GM12864 (cell line): ENCODE measurements at places on chromosomes 1 and 21.

- no peak for DNase-seq
These were observed 66.0 kb upstream of the TINAGL1 start for GRCh38 chr1:31510304-31510703.

DNA sequence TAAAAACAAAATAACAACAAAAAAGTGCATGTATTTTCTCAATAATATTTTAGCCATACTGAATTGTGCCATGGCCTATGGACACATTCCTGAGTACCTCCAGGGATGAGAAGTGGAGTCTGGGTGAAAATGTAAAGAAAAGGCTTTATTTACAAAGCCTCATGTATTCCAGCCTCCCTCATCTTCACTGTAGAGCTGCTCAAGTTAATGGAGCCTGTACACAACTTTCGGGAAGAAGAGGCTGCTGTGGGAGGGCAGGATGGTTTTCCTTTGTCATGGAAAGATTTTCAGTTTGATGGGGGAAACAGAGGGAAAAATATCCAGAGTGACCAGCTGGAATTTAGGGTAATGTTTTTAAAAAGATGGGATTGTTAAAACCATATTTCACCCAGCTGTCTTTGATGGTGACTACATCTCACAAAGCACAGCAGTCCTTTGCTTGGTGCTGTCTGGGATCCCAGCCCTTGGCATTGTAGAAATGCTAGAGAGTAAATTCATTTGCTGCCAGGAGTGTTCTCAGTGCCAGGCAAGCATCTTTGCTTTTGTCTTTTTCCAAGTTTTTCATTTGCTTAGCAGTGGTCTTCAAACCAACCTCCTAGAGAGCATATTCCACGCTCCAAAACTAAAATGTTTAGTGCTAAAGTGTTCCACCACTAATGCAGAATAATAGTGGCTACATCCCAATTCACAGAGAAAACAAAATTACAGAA lies 54.9 kb downstream of the DPT start:
- DNase-seq: no peak

DNA sequence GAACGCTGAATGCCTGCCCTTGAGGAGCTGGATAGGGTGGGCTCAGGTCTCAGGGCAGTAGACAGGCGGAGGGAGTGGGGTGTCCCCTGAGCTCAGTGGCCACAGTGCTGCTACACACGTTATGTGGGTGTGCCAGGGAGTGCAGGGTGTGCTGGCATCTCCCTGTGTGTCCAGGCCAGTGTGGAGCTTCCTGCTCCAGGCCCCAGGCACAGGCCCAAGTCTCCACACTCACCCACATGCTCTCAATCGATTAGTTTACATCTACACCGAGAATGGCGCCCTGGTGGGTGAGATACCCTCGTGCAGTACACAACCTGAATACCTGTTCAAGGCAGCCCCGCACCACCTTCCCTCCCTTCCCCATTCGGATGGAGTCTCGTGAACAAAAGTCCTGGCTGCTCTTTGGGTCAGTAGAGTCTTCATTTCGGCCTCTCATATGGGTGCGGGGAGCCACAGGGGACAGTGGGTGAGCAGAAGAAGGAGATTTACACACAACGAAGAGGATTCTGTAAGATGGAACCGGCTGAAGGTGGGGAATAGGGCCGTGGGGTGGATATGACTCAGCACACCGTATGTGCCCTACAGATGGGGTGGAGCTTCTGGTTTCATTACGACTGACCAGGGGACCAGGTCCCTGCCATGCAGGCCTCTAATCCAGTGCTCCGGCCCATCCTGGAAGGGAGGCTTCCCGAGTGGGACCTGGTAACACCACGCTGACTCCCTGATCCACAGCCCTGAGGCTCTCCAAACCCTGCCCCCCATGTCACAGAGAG lies 93.3 kb downstream of the SPSB1 start:
- DNase-seq: no peak

GRCh38 chr1:165965857-165966256 lies 138.4 kb downstream of the UCK2 start:
- DNase-seq: no peak

DNA sequence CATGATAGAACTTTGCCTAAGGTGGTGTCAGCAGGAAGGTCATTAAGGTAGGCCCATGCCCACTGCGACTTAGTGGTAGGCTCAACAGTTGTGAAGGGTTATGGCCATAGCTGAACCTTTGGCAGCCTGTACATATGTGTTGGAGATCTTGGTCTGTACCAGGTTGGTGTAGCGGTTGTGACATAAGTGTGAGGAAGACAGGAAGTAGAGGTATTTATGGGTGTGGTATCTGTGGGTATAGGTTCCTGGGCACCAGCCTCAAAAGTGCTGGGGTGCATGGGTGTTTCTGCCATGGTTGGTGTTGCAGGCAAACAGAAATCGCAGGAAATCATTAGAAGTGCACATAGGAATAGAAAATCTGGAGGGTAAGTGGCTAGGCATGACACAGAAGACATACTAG lies 18.6 kb upstream of the LRIF1 start:
- DNase-seq: no peak

DNA sequence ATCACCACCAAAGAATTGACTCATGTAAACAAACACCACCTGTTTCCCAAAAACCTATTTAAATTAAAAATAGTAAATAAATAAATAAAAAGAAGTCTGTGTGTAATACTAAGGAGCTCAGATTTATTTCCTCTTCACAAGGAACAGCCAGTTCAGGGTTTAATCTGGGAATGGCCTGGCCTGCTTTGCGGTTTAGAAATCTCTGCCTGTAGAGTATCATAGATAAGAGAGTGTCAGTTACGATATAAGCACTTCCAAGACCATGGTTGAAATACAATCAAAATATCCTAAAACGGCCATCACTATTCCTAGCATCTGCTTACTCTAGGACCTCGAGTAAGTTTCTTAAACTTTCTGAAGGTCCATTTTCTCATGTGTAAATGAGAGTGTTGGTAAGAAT lies 274.4 kb downstream of the PLPP3 start:
- no peak for DNase-seq

DNA sequence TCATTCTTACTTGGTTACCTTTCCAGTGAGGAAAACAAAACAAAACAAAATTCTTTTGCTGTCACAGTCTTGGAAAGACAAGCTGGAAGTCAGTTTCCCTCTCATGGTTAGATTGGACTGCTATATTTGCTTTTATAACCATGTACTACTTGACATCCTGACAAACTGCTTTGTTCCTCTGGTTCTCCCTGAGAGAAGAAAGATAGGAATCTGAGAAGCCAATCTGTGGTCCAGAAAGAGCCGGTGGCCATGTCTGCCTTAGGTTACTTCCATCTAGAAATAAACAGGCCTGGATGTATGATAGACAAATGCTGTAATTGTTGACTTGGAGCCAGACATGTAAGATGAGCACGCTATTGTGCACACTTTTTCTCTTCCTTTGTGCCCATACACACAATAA lies 330.0 kb downstream of the BRINP3 start:
- no peak for DNase-seq

DNA sequence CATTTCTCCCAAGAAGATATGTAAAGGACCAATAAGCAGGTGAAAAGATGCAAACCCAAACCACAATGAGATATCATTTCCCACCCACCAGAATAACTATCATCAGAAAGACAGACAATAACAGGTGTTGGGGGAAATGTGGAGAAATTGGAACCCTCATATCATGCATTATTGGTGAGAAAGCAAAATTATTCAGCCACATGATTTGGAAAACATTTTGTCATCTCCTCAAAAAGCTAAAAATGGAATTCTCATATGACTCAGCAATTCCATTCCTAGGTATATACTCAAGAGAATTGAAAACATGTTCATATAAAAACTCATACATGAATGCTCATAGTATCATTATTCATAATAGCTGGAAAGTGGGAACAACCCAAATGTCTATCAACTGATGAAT lies 25.1 kb upstream of the RNF186 start:
- no peak for DNase-seq

DNA sequence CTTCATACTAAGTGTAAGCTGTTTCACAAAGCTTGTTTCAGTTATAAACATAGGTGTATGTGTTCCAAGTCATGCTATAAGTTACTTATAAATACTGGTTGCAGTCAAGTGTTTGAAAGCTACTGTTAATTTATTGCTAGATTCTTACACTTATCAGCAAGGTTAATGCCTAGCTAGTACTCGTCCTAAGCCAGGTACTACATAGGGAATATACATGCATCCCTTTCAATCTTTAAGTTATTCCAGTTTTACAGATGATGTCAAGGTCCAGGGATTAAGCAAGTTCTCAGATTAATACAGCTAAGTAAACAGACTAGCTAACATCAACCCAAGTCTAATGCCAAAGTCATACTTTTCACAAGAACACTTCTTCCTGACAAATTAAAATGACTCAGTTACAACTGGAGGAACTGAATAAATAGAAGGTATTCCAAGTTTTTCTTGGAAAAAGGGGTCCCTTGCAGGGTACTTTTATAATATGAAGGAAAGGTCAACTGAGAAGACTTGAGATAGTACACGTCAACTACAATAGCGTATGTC lies 652.2 kb upstream of the USP24 start:
- no peak for DNase-seq

- DNase-seq: no peak
These were observed 43.8 kb upstream of the LBR start for GRCh38 chr1:225471453-225472301.

DNA sequence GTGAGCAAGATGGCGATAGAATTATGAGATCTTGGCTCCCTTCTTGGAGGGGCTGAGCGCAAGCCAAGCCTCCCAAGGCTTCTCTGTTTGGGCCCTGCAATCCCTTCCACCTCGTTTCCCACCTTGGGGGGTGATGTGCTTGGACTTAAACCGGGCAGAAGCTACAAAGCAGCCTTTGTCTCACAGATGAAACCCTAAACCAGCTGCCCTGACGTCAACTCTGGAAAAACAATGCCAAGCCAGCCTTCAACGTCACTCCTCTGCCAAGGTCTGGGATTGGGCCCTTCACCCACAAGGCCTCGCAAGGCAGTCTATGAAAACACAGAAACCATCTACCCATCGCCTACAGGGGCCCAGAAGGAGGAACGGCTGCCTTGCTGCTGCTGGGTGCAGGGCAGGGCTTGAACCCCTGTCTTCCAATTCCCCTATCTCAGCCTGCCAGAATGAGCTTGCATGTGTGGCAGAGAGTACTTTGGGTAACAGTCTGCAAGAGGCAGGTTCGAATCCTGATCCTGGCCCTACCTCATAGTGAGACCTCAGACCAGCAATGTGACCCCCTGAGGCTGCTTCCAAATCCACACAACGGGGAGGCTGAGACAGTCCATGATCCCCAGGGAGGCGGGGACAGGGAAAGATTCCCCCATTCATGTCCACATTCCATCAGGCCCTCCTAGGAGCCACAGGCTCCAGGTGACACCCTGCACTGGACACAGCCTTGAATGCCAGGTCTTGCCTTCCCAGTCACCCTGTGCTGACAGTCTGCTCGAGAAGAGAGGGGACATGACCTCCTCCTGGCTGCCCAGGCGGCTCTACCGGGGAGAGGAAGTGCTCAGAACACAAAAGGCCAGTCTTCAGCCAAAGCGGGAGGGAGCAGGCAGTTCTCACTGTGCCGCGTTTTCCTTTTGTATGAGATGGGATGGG lies 15.0 kb downstream of the IFFO2 start:
- no peak for DNase-seq

DNA sequence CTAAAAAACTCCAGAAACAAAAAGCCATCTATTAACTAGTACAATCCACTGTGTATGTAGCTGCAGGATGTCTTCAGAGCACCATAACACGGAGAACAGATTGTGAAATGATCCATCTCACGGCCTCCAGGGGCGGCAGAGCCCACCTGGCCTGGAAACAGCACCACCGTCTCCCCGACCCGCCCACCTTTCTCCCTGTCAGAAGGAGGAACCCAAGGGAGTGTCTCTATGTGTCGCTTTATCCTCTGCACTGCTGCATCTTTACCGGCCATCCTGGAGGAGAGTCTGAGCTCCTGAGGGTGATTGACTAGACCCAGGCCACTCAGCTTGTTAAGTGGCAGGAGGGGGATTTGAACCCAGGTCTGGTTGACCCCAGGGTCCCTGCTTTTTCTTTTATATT lies 405.0 kb downstream of the MATN1 start:
- DNase-seq: no peak

DNA sequence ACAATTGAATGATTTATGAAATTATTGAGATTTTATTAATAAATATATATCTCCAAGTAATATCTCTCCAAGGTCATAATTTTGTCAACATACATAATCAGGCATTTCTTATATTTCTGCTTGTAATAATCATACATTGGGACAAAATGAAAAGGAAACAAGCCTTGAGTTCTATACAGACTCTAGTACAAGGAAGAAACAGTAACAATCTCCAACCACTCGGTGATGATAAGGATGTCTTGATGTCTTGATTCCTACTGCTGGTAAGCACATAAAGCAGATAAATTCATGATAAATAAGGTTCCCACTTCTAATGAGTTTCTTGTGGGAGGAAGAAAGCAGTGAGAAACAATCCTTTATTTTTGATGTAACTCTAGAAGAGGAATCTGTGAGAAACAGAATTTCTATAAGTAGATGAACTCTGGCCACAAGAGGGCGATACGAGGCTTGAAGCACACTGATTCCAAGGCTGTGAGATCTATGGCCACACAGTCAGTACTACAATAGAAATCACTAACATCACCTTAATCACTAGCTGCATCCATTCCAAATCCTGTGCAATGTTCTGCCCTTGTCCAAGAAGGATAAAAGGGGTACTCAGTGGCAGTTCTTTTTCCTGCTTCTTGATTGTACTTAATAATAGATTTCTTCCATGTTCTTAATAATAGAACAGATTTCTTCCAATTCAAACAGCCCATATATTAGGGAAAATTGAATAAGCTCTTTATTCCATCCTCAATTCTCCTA lies 41.4 kb upstream of the LRRC8B start:
- peak; percentile 55 for DNase-seq
